ENCODE measurements at places on chromosomes 5 and 9. TPM values are rescaled to one million over a fixed set of nuclear protein-coding genes. Genes with fewer than 3 reads are reported as not detected.

TMC1 gene
- total RNA-seq = not detected

TMOD1 gene
- total RNA-seq = 192 TPM

FOXD4L4 gene
- not detected for total RNA-seq

RC3H2 gene
- total RNA-seq = 33.8 TPM

KCNV2 gene
- not detected for total RNA-seq

CNTRL gene
- total RNA-seq = 2.6 TPM

PCDHGB4 gene
- 5.8 TPM for total RNA-seq

ICE1 gene
- 16.8 TPM for total RNA-seq

PCDHGB2 gene
- 9.2 TPM for total RNA-seq

C8G gene
- 1.1 TPM for total RNA-seq

GPR150 gene
- not detected for total RNA-seq

APBA1 gene
- total RNA-seq = 2.0 TPM

BTNL3 gene
- not detected for total RNA-seq

PAEP gene
- total RNA-seq = not detected

IFNA21 gene
- total RNA-seq = not detected

RNF145 gene
- 20.7 TPM for total RNA-seq

GRPEL2 gene
- 9.0 TPM for total RNA-seq

PCDHGA8 gene
- total RNA-seq = 10.1 TPM

NME5 gene
- 4.9 TPM for total RNA-seq

ACSL6 gene
- 3.0 TPM for total RNA-seq

PFN3 gene
- total RNA-seq = not detected

SLC6A19 gene
- total RNA-seq = not detected

GZMA gene
- 1.0 TPM for total RNA-seq

IL9 gene
- not detected for total RNA-seq

SOHLH1 gene
- not detected for total RNA-seq

SLC22A4 gene
- 1.6 TPM for total RNA-seq

SV2C gene
- total RNA-seq = not detected

MEIKIN gene
- not detected for total RNA-seq

AQP3 gene
- total RNA-seq = 16.3 TPM

SHB gene
- 15.0 TPM for total RNA-seq

PCYOX1L gene
- total RNA-seq = 2.0 TPM

DAB2 gene
- total RNA-seq = 29.9 TPM

FBXL7 gene
- total RNA-seq = 16.2 TPM

ZFP2 gene
- total RNA-seq = 0.54 TPM

ELOVL7 gene
- total RNA-seq = 0.73 TPM

FAM221B gene
- total RNA-seq = not detected

All from Right ventricle myocardium superior (tissue), 1 donor.